ENCODE measurements at places on chromosomes 2 and 18.

GRCh38 chr2:232102380-232102779 is 140.9 kb downstream of the DIS3L2 start:
- no peak for DNase-seq

GRCh38 chr2:111618978-111619902 is 264.8 kb downstream of the ANAPC1 start:
- no peak for DNase-seq

GRCh38 chr2:69524799-69525198 is 87.6 kb upstream of the NFU1 start:
- DNase-seq = no peak

DNA sequence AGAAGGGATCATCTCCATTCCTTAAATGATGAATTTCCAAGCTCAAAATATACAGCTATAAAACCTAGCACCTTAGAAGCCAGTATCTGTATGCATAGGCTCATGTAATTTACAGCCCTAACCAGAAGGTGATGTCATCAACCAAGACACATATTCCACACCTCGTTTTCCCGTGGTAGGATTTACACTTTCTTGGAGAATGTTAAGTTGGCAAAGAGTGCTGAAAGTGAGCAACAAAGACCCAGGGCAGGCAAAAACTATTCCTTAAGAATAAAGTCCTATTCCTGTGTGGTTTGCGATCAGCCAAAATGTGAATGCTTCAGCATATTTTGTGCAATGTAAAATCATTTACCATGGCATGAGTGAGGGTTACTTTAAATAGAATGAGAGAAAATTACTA is 247.1 kb downstream of the OSR1 start:
- no peak for DNase-seq

DNA sequence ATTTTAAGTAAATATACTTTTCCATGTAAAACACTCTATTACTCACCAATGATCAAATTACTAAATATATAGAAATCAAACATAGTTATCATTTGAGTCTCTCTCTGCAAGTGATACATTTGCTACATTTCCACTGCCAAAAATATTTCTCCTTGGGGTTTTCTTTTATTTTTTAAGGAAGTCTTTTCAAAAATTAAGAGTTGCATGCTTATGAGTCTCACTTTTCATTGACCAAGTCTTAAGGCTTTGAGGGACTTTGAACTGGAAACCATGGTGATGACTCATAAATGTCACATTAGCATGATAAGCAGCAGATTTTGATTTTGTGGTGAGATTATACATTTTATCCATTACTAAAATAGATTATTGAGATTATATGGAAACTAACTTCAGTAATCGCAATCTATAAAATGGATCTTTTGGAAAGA is 152.9 kb downstream of the FAM124B start:
- no peak for DNase-seq

GRCh38 chr2:16817305-16818202 is 151.9 kb upstream of the CYRIA start:
- no peak for DNase-seq

GRCh38 chr18:2100694-2101213 is 470.6 kb downstream of the METTL4 start:
- no peak for DNase-seq

DNA sequence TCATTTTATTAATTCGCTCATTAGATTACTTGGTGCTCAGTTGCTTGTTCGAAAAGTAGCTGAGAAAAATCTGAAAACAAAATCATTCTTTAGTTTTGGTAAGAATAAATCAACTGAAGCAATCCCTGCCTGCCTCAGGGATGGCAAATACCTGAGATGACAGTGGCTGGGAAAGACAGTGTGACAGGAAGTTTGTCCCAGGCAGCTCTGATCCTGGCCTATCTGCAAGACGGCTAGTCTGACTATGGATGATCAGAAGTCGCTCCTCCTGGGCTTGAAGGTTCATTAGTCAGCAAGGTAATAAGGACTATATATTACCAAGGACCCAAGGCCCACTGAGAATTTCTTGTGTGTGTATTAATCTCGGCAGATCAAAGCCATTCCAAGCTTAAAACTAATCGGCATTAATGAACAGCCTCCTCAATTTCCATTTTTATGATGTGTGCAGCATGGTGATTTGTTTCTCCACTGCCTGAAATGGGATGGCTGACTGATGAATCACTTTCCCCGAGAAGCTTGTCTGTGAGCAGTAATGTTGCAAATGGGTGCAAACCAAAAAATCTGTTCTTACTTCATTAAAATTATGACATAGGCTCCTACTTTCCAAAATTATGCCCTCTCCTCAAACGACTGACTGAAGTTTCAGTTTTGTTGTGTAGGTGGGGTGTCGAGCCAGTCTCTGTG is 199.9 kb downstream of the ACTR3 start:
- no peak for DNase-seq

DNA sequence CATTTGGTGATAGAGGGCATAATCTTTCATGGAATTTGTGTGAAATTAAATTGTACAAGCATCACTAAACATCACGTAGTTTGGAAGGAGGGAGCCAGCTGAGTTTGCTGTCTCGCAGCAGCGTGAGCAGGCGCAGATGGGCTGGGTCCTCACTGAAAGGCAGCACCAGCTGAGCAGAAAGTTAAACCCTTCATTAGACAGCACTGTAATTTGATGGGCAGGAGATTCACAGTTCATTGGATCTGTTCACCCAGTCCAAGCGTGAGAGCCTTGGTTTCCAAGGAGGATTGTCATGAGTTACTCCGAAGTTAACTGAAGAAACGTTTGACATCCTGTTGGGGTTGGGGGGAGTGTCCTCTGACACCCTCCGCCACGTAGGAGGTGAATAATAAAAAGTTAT is 89.8 kb upstream of the NFATC1 start:
- no peak for DNase-seq

DNA sequence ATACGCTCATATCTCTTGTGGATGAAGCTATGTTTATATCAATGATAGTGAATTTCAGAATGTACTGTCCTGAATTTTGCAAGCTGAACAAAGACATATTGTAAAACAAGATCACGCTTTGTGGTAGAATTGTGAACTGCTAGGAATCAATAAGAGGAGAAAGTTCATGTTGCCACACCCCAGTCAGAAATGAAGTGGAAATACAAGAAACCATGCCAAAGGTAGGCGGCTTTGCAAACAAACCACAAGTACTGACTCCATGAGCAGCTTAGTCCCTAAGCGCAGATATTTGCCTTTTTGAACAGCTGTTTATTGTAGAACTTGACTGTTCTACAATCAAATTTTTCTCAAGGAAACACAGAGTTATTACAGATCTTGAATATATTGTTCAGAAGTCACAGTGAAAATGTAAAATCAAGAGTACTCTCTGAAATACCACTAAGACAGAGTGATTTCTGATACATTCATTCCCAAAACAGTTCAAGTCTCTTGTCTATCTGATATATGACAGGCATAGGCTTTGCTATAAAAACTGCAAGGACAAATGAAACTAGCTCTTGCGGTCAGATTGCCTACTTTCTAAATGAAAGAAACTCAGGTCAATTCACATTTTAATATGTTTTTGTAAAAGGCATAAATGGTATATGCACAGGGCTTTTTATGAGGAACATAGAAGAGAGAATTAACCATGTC is 120.9 kb upstream of the CDH19 start:
- DNase-seq = no peak

DNA sequence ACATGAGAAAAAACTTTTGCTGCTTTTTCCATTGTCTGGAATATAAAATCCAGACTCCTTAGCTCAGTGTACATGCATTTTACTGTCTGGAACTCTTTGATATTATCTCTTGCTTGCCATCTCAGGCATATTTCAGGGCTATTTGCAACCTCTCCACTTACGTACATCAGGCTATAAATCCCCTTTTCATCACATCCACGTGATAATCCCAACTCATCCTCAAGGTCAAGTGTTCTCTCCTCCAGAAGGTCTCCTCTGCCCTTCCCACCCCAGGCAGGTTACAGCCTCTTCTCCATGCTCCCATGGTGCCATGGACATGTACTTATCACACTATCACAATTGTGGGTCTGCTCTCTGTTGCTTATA is 202.5 kb upstream of the RBMS1 start:
- no peak for DNase-seq

DNA sequence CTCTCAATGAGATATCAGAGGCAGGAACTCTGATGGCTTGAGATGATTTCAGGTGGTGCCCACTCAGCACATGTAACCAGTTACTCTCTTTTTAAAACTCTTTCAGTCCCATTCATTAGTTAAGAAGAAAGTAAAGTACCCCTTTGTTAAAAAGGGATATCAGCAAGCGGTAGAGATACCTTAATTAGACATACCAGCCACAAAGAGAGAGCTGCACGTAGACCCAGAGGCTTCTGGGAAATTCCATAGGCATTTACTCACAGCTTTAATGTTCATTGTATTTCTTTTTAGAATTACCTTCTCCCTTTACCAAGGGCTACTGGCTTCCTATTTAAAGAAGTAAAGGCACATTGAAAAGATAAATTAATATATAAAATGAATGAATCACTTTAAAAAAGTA is 63.3 kb downstream of the LYPD6B start:
- no peak for DNase-seq

GRCh38 chr2:238861013-238861730 is 13.3 kb downstream of the TWIST2 start:
- no peak for DNase-seq

DNA sequence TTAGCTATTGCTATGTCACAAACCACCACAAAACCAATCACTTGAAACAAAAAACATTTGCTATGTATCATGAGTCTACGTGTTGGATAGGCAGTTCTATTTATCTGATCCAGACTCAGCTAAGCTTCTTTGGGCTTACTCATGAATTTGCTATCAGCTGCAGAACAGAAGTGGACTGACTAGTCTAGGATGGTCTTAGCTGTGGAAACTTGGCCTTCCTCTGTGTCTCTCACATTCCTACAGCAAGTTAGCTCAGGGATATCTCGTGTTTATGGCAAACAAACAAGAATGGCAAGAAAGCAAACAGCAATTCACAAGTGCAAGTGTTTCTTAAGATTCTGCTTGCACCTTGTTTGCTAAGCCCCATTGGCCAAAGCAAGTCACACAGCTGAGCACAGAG is 288.0 kb upstream of the TNP1 start:
- no peak for DNase-seq

DNA sequence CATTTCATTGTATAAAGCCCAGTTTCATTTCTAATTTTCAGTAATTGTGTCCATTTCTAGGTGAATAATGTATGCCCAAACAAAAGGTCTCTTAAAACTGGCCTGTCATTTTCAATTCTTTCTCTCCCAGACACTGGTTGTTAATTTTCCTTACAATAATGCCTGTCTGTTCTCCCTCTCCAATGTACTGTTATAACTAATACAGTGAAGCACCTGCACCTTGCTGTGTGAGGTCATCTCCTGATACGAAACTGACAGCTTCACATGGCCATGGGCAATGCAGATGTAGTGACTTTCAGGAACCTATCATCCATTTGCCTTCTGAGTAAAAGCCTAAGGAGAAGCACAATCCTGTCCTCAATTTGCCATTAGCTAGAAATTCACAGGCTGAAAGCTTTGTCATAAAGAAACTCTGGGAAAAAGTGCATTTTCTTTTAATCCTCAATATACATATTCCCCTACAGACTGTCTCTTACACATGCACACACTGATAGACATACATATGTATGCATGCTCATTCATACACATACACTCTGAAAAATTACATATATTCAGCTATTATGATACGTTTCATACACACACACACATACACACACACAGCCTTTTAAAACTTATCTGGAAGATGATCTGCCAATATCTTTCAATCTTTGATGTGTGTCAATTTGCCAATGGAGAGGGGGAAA is 1030.3 kb downstream of the TDRD15 start:
- DNase-seq = no peak

GRCh38 chr18:44705075-44705675 is 24.5 kb downstream of the SETBP1 start:
- no peak for DNase-seq

DNA sequence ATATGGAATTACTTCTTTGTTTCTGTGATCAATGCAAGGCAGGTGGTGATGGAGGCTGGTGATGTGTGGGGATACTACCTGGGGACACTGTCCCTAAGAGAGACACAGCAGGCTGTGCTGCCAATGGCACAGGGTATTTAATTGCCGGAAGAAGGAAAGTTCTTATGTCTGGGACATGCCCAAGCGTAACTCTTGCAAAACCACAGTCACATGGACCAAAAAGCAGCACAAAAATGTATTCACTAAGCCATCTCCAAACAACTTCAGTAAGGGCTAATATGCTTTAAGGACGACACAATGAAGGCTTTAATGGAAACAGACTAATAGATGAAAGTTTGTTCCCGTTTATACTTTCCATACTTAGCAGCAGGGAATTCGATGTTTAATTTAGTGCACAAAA is 49.7 kb upstream of the AP1S3 start:
- no peak for DNase-seq

GRCh38 chr18:37246779-37247340 is 318.7 kb downstream of the CELF4 start:
- no peak for DNase-seq

DNA sequence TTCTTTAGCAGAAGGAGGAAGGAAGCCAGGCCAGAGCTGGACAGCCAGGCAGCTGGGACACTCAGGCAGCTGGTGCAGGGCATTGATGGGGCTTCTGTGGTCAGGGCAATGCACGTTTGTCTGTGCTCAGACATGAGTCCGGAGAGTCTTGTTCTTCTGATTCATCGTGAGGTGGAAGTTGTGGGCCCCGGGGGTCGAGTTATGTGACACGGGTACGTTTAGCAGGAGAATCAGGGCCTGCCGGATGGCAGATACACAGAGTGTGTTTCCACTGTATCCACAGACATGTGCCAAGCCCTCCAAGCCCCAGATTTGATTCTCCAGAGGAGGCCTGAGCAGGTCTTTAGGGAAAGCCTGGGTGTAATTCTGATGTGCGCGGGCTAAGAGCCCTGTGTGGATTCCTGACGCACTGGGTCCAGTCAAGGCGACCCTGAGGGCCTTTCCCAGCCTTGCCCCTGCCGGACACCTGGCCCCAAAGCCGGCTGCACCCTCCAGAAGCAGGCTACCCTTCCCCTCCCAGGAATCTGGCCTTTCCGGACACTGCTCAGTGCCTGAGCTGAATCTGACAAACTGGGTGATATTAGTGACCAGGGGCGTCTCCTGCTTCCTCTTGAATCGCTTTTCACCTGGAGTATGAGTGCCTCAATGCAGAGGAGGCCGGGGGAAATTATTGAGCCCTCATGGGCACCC is 10.1 kb downstream of the ARHGEF4 start:
- DNase-seq = no peak

GRCh38 chr2:10966741-10967140 is 55.0 kb downstream of the KCNF1 start:
- no peak for DNase-seq

- no peak for DNase-seq
Measured at GRCh38 chr18:10049747-10050146, 135.9 kb downstream of the VAPA start.

GRCh38 chr2:155062922-155063258 is 364.4 kb downstream of the KCNJ3 start:
- no peak for DNase-seq

- no peak for DNase-seq
Measured at GRCh38 chr18:68865503-68865902, 67.6 kb downstream of the CCDC102B start.

- DNase-seq = no peak
Measured at GRCh38 chr18:41737218-41737617, 217.8 kb upstream of the PIK3C3 start.

DNA sequence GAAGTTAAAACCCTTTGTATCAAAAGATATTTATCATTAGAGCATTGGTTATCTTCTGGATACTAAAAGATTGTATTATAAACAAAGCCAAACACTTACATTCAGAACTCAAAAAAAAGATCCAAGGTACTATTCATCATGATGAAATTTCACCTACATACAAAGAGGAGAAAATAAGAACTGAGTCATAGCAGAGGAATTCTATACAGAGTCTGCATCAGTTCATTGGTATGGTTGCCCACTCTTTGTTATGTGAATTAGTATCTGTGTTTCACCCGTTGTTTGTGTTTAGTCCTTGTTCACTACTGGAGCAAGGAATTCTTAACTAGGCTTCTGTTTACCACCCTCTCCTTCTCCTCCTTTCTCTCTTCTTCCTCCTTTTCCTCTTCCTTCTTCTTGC is 157.9 kb downstream of the LNPK start:
- DNase-seq = no peak
